NCI-H524 treated with DMSO at 0.1 percent for 48 hours (cell line): ENCODE measurements at places on chromosomes 12 and 14.
A peak's percentile ranks its signal among the peaks of the same experiment; 100 is the strongest.

- peak; percentile 5 for DNase-seq
These were observed 103.6 kb downstream of the ADGRD1 start for GRCh38 chr12:131057211-131057721.

GRCh38 chr12:113850309-113851056, 115.6 kb downstream of the RBM19 start:
- no peak for DNase-seq

DNA sequence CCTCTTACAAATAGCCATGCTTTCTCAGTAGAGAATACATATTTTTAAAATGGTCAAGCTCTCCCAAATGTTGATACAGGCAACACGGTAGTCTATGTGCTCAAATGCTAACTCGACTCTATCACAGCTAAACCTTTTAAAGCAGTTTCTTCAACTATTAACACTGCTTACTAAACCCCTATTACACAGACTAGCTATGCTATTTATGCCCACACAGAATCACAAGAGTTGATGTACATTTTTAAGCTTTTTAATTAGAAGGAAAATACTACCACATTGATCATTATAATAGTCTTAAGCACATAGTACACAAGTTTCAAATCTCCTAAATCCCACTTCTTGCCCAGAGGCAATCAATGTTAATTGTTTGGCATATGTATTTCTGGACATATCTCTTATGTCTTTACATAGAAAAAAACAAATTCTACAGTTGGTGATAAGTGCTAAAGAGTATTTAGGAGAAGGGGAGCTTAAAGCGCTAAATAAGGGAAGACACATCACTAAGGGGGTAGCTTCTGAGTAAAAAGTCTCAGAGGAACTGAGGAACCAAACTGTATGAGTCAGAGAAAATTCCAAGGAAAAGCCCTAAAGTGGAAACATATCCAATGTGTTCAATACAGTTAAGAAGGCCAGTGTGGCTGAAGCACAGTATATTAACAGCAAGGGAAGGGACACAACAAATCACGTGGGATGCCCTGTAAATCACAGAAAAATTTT, 13.7 kb downstream of the HNRNPC start:
- DNase-seq = no peak

- DNase-seq = no peak
These were observed 17.9 kb upstream of the IL22 start for GRCh38 chr12:68271346-68271745.

GRCh38 chr12:109153821-109154441, 37.5 kb downstream of the ACACB start:
- DNase-seq = no peak

GRCh38 chr12:49673446-49674317, 33.5 kb downstream of the FMNL3 start:
- peak; percentile 73 for DNase-seq

DNA sequence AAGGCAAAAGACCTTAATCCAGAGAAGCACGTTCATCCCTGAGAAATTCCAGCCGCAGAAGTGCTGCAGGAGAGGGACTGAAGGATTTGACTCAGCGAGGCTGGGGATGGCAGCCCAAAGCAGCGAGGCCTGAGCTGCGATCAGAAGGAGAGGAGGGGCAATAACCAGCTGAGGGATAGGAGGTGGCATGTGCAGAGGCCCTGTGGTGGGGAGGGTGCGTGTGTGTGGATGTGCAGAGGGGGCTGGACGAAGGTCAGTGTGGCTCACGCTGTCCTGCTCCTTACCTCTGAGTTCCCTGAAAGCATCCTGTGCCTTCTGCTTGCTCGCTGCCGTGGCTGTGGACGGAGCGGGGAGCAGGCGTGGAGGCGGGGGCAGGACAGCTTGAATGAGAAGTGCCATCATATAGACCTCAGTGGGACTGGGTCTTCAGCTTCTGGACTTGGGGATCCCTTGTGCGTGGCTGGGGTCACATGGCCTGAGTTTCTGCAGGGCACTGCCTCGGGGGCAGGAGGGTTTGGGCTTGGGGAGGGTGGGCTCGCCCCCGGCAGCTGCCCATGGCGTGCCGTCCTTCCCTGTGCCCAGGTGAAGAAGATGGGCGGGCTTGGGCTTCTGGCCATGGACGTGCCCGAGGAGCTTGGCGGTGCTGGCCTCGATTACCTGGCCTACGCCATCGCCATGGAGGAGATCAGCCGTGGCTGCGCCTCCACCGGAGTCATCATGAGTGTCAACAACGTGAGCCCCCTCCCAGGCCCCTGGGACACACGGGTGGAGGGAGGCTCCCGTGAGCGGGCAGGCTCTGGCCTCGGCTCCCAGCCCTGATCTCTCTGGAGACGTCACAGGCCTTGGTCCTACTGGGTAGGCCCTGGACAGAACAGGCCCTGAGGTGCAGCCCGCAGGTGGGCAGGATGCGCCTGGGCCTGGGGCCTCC, 11.0 kb downstream of the ACADS start:
- DNase-seq = no peak
